ENCODE measurements at places on chromosomes 2 and 18.

- no peak for DNase-seq
Observed at GRCh38 chr2:121613152-121613551, 36.1 kb downstream of the CLASP1 start.

DNA sequence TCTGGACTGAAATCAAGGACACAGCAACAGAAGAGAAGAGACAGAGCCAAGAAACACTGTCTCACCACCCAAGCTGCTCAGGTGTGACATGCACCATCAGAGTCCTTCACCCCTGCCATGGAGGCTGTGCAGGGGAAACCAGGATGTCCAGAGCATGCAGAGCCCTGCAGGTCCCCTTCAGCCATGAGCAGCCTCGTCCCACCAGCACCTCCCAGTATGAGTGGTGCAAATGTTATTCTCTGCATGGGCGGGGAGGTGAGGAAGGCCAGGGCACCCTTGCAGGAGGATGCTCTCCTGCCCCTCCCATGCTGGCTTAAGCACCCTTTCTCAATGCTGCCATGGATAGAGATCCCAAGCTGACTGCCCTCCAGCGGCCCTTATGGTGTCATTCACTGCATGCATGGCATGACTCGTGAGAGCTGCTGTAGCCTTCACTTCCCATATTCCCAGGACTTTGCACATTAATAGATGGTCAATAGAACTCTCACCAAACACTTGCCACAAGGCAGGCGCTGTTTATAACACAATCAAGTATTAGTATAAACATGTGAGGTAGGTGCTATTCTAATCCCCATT lies 171.0 kb downstream of the ANAPC1 start:
- no peak for DNase-seq

DNA sequence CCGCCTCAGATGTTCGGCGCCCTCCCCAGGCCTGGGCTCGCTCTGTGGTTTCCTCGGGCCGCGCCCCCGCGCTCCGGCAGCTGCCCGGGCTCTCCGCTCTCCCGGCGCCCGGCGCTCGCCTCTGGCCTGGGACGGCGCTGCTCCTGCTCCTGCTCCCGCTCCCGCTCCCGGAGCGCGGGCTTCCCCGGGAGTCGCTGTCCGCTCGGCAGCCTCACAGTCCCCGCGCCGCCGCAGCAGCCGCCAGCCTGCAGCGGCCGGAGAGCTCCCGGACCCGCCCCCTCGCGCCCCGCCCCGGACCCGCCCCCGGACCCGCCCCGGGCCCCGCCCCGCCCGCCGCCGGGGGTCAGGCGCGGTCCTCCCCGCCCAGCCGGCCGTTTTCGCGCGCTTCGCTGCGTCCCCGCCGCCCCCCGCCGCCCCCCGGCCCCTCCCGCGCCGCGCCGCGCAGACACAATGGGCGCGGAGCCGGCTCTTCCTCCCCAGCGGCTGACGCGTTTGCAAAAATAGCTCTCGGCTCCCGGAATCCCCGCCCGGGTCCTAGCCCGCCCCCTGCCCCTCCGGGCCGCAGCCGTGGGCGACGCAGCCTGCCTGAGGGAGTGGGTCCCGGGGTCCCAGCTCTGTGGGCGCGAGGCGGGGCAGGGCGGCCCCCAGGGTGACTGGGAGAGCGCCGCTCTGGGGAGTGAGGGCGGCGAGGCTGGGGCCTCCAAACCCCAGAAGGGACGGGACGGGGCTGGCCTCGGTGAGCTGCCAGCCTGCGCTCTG lies at the start of gene ARL4C:
Gene ARL4C (minus strand): TSS at position 247 of the 759 bp plus-strand sequence. CDS start 495 bp downstream, outside the sequence.
- no peak for DNase-seq

GRCh38 chr2:63058921-63059792 lies 8.5 kb downstream of the OTX1 start:
- DNase-seq, result no peak

DNA sequence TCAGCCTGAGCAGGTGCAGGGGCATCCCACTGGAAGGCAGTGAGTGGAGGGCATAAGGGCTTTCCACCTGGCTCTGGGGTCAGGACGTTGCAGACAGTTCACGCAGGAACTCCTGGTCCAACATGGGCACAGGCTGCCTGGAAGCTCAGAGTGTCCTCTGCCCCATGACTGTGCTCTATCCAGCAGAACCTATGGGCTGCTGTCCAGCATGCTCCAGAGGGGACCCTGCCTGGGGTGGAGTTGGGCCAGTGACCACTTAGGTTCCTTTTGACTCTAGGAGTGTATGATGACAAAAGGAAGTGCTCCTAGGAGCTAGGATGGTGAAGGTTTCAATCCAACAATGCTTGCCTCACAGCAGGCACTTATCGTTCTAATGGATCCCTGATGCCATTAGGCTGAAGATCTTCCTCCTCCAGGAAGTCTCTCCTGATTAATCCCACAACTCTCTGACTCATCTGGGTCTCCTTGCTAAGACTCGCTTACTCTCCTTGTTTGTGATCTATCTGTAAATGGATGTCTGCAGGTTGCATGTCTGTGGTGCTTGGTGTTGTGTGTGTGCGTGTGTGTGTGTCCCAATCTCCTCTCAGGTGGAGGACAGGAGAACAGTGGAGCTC lies 224.0 kb downstream of the CELF4 start:
- no peak for DNase-seq

- no peak for DNase-seq
Observed at GRCh38 chr2:220779931-220780330, 792.2 kb downstream of the EPHA4 start.

- DNase-seq, result no peak
Observed at GRCh38 chr18:46374850-46375249, 270.7 kb downstream of the HAUS1 start.

GRCh38 chr2:124560592-124561112 lies 535.6 kb downstream of the CNTNAP5 start:
- no peak for DNase-seq

GRCh38 chr2:86396291-86396785 lies 44.8 kb upstream of the KDM3A start:
- DNase-seq, result no peak

GRCh38 chr2:31373127-31373526 lies 41.4 kb downstream of the XDH start:
- no peak for DNase-seq

- DNase-seq, result no peak
Observed at GRCh38 chr2:203685081-203685621, 21.3 kb upstream of the CD28 start.

GRCh38 chr18:31773774-31774476 lies 13.2 kb upstream of the SLC25A52 start:
- no peak for DNase-seq

All from activated T-cell treated with anti-CD3 and anti-CD28 coated beads for 24 hours (primary cell).